ENCODE measurements at places on chromosomes 3 and 15.

GRCh38 chr3:186083746-186084145 lies 25.1 kb downstream of the ETV5 start:
- no peak for DNase-seq

DNA sequence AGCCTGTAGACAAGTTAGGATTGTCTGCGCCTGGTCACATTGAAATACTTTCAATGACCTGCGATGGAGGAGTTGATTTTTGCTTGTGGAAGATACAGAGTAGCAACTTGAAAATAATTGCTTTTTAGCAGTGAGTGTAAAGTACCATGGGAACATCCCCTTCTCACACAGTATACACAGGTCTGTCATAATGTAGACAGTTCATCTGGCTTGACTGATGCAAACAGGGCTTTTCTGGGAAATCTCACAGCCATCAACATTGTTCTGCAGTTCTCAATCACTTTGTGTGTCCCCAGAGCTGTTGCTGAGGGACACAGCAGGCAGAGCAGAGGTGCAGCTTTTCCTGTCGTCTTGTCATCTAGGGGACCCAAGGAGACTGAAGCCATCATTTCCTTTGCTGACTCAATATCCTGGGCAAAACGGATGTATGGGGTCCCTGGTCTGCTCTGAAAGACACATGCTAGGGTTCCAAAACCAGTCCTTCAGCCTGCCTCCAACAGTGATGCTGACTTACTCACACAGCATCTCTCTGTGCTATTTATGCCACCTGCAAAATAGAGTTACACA lies 5.3 kb upstream of the REC114 start:
- DNase-seq = no peak

DNA sequence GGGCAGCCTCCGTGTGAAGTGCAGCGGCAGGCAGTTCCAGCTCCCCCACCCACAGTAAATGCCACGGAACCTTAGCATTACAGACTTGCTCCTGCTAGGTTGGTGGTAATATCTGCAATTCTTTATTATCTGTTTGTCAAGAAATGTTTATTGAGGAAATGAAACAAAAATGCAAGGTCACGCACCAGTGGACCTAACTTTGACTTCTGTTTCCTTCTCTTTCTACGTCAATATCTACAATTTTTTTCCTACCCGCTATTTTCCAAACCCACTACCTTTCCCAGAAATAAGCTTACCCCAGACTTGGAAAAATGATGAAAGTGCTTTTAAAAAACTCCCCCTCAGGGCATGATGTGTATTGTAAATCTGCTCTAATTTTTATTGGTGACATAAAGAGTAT lies 18.9 kb downstream of the ILDR1 start:
- DNase-seq = no peak

DNA sequence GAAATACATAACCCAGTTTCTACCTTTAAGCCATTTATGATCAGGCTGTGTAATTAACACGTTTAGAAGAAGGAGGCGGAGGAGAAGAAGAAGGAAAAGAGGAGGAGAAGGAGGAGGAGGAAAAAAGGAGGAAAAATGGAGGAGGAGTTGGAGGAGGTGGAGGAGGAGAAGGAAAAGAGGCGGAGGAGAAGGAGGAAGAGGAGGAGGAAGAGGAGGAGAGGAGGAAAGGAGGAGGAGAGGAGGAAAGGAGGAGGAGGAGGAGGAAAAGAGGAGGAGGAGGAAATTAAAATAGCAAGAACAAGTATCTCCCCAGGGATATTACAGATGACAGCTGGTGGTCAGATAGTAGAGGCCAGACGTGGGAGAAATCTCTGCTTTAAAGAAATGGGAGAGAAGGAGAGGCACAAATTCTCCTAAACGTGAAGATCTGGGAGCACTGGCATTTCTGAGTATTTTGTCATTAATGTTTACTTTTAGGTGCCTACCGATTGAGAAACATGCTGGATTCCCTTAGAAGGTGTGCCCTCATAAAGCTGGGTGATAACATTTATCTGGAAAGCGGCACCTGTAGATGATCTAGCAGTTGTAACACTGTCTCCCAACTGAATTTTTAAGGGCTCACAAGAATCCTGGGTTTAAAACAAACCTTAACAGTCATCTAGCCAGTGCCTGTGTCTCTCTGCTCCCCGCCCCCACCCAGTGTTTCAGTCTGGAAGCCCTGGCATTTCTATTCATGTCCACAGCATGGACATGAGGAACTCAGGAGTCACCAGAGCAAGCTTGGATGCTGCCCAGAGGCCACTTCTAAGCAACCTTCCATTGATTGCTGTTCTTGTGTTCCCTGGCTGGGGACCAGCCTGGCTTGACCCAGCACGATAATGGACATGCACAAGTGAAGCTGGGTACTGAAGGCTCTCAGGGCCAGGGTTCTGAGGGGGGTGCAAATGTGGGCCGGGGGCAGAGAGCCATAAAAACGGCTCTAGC lies 75.2 kb downstream of the CHRNA7 start:
- DNase-seq = no peak

DNA sequence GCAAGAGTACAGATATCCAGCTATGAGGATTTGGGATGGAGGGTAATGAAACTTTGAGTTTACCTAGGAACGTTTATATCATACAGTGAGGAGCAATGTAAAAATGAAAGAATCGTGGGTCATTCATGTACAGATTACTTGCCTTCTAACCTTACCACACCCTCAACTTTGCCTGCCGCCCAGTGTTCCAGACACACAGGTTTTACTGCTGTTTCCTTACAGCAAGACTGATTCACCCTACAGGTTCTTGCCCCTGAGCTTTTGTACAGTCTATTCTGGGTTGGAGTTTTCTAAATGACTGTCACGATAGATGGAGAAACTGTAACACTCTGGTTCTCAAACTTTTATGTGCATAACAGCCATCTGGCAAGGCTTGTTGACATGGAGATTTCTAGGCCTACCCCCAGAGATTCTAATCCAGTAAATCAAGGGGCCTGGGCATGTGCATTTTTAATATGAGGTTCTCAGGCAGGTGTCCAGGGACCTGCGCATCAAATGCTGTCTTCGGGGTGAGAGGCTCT lies 6.6 kb upstream of the TPRG1 start:
- DNase-seq = no peak

- no peak for DNase-seq
Observed at GRCh38 chr3:66449411-66449974, 51.3 kb downstream of the LRIG1 start.

DNA sequence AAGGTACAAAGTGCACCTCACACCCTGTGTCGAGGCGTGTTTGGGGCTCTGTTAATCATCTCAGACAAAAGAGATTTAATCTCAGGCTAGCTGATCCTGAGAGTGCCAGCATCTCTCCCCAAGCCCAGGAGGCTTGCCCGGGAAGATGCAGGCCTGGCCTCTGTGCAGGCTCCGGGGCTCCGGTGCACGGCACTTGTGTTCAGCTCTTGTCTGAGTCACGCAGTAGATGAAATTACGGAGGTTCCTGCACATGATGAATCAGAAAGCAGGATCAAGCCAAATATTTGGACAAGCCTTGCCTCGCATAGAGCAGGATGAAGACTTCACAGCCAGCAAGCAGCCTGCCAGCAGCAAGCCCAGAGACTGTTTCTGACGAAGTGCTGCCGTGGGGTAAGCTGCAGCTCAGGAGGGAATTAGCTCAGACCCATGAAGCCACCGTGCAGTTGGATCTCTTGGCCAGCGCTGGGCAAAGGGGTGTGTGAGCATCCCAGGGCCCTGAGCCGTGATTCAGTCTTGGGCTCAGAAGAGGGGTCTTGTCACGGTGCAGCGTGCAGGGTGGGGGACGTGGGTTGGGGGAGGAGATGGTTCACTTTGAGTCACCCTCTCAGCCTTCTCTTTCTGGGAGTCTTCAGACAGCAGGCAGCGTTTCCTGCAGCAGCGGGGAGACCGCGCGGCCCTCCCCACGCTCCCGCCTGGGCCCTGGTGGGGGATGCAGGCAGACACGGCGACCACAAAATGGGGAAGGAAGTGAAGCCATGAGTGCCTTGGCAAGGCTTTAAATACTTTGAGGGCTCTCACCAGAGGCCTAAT lies 89.2 kb upstream of the MEF2A start:
- DNase-seq = no peak

- DNase-seq = no peak
Observed at GRCh38 chr3:64972793-64973192, 285.0 kb upstream of the ADAMTS9 start.

- no peak for DNase-seq
Observed at GRCh38 chr3:125207507-125207906, 5.0 kb downstream of the SLC12A8 start.

- peak; percentile 84 for DNase-seq
Observed at GRCh38 chr3:43286115-43286840, at the start of gene SNRK. Gene SNRK (plus strand): TSS chr3:43286540. CDS start chr3:43303204, 16,664 bp downstream.

DNA sequence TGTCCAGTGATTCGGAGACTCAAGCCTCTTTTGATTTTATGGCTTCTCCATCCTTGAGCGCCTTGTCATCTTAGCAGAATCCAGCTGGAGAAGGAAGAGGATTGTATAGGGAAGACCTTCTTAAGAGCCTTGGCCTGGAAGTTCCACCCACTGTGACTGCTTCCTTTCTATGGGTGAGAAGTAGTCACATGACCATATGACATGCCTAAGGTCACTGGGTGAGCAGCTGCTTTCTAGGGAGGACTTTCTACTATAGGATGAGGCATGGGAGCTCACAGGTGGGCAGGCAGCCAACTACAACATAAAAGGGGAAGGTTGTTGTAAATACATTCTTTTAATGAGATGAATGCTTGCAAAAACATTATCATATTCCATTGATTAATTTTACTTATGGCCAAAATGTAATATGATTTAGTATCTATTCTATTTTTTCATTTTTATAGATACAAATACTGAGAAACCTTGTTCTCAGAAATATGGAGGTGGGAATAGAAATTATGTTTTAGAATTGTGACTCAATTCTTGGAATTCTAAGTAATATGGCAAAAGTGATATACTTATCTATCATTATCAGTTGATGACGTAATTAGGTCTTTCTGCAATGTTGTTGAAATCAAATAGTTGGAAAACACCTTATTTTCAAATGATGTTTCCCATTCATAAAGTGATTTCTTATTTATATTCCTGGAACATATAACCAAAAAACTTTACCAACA lies 53.6 kb upstream of the MINAR1 start:
- no peak for DNase-seq

DNA sequence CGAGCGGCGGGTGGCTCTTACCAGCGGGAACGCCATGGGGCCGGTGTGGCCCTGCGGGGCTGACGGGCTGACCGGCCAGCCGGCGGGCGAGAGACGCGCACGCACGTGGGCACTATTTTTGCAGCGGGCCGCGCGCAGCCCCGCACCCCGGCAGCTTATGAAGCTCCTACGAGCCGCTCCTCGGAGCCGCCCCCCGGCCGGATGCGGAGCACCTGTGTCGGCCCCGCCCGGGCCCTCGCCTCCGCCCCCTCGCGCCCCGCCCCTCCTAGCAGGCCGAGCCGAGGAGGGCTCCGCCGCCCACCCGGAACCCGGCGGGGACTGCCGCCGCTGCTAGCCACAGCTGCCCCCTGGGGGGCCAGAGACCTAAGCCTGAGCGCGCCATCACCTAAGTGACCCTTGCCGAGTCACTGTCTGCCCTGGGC lies 683 bp upstream of the CPEB1 start:
- DNase-seq = no peak

All from effector memory CD4-positive, alpha-beta T cell (primary cell).